ENCODE measurements at places on chromosomes 12 and 14. TPM values are rescaled to one million over a fixed set of nuclear protein-coding genes. Genes with fewer than 3 reads are reported as not detected.

ANO4 gene
- total RNA-seq, result 5.6 TPM

EGLN3 gene
- 2.6 TPM for total RNA-seq

GAS2L3 gene
- 4.9 TPM for total RNA-seq

- DNase-seq, result no peak
- no peak overlapping the region for H3K4me3 ChIP-seq
- no peaks in the 10 kb centered on the region for H3K27me3 ChIP-seq
- H3K27ac ChIP-seq, result no peak overlapping the region
- H3K4me1 ChIP-seq, result peaks cover 19% of the 10 kb centered on the region
- H3K36me3 ChIP-seq, result no peaks in the 10 kb centered on the region
Measured at GRCh38 chr12:3594966-3595365, 104.0 kb downstream of the PRMT8 start.

DNA sequence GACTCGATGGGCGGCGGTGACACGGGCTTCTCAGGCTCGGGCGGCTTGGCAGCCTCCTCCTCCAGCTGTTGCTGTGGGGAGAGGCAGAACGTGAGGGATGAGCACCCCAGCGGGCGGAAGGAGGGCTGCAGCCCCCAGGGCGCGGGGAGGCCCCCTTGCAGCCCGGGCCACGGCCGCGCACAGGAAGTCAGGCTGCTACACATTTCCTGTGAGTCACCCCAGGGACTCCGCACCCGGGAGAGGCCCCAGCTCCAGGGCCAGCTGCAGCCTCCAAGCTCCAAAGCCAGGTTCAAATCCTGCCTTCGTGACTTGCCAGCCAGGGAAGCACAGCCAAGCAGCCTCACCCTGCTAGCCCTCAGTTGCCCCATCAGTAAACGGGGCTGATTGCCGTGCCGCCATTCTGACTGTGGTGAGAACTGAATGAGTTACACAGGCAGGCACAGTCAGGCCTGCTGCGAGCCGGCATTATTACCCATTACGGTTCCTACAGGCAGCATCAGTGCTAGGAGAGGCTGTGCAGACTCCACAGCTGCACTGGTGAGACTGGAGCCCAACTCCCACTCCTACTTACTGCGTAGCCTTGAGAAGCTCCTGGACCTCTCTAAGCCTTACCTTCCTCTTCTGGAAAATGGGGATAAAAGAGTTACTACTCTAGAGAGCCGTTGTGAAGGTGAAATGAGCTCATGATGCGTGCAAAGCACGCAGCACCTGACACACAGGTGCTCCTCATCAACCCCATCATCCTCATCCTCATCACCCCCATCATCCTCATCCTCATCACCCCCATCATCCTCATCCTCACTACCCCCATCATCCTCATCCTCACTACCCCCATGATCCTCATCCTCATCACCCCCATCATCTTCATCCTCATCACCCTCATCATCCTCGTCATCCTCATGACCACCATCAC lies 100.9 kb downstream of the NCOR2 start:
- no peaks in the 10 kb centered on the region for H3K27me3 ChIP-seq
- H3K36me3 ChIP-seq, result no peaks in the 10 kb centered on the region
- H3K4me3 ChIP-seq, result no peak overlapping the region
- H3K27ac ChIP-seq, result no peak overlapping the region
- H3K4me1 ChIP-seq, result no peaks in the 10 kb centered on the region

GRCh38 chr12:113658006-113658655 lies 186.5 kb upstream of the LHX5 start:
- no peaks in the 10 kb centered on the region for H3K27me3 ChIP-seq
- no peak overlapping the region for H3K27ac ChIP-seq

DNA sequence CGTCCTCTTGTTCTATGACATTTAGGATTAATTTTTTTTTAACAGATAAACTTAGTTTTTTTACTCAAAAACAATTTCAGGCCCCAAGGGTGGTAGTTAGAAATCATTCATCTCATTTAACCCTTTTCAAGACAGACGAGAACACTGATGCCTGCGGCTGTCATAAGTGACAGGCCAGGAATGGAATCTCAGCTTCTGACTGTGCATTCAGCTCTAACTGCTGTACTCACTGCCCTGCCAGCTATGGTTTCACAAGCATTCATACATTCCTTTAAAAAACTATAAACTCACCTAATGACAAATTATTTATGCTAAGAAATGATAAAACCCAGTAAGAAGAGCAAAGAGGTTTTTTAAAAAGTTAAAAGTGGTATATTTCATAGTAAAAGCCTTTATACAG lies 8.8 kb downstream of the DENND5B start:
- no peak overlapping the region for H3K4me3 ChIP-seq
- no peaks in the 10 kb centered on the region for H3K36me3 ChIP-seq
- no peaks in the 10 kb centered on the region for H3K27me3 ChIP-seq
- no peak overlapping the region for H3K27ac ChIP-seq
- peaks cover 9% of the 10 kb centered on the region for H3K4me1 ChIP-seq
